ENCODE measurements at places on chromosomes 4 and X.
A peak's percentile ranks its signal among the peaks of the same experiment; 100 is the strongest.

- no peak for DNase-seq
Measured at GRCh38 chr4:170057866-170058265, 31.7 kb upstream of the MFAP3L start.

DNA sequence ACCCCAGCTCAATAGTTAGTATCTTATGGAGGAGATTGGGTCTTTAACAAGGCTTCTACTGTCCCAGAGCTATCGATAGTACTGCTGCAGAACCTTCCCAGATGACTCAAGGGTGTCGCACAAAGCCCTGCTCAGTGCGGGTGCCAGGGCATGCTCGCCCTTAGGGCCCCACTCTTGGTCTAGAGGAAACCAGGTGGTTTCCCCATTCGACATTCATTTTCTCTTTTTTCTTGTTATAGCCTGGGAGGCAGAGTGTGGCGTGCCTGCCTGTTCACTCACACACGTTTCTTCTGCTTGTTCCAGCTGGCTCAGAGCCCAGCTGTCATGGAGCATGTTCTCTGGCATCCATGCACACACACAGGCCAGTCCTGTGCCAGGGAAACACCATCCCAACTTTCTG lies 144.5 kb downstream of the SMIM20 start:
- DNase-seq = no peak

DNA sequence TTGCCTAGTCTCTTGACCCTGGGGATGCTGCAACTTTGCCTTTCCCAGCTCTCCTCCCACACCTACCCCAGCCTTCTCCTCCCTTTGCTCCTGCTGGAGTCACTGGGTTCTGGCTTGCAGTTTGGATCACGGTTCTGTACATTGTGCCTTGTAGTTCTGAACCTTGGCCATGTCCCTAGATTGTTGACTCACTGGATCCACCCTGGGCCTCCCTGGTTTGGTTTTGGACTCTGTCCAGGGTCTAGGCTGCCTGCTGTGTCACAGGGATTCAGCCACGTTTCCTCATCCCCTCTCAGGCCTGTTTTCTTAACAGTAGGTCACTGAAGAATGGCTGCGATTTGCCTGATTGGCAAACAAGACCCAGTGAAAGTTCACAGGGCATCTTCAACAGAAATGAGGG lies 11.5 kb upstream of the GABRE start:
- no peak for DNase-seq

DNA sequence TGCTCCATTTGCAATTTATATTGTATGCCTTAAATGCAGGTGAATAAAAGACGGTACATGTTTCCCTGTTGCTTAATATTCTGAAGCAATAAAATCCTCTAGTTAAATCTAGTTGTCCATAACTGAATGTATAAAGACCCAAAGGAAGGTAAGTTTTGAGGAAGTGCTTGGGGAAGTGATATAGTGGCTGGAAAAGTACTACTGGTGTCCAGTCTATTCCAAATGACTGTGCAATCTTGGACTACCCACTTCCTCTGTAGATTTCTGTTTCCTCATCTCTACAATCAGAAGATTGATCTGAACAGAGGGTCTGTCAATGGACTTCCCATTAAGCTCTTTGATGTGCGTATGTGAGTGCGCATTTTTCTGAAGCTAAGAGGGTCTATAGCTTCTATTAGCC lies 17.0 kb downstream of the SNCA start:
- DNase-seq = no peak

DNA sequence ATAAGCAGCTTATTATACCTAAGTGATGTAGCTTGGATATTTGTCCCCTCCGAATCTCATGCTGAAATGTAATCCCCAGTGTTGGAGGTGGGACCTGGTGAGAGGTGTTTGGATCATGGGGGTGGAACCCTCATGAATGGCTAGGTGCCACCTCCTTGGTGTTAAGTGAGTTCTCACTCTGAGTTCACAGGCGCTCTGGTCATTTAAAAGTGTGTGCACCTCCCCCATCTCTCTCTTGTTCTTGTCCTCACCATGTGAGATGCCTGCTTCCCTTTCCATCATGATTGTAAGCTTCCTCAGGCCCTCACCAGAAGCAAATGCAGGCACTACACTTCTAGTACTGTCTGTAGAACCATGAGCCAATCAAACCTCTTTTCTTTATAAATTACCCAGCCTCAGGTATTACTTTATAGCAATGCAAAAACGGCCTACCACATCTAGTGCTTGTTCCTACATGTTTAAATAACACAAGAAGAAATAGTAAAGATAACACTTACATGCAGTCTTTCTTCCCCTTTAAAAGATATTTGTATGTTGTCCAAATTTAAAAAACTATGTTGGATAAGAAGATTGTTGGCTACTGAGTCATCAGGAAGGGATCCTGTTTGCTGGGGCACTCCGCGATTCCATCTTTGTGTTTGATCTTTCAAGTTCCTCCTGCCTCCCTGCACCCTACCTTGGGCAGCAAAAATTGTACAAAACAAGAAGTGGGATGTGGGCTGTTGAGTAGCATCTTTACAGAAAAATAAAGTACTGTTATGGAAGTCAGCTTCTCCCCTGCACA lies 29.7 kb downstream of the PPP1R2C start:
- DNase-seq = no peak

DNA sequence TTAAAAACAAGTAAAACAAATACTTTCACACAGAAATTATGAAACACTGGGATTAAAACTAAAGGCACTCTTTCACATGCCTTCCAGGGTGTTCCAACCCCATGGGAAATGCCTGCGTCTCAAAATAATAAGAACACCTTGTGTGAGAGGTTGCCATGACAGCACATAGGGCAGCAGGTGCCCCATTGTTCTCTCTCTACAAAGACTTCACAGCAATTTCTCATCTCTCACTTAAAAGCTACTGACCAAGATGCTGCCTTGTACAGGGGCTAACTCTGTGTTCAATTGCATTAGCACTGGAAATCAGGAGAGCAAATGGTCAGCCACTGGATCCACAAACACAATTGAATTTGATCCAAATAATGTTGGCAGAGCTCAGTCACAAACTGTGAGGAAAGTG lies 102.5 kb upstream of the GALNTL6 start:
- DNase-seq = no peak

- peak; percentile 50 for DNase-seq
Measured at GRCh38 chrX:29617725-29618124, 597.6 kb upstream of the MAGEB2 start.

DNA sequence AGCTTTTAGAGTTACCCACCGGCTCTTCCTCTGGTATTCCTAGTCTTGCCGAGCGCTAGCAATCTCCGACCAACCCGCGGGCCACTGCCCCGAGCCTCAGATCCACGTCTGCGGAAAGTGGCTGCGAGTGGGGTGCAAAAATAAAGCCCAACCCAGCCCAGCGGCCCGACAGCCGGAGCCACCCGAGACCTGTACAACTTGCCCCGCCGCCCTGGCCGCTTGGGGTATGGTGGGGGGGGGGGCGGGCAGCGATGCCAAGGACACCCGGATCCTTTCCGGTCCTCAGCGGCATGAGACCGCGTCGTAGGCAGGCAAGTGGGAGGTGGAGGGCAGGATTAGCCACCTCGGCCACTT lies 1.6 kb downstream of the SLITRK4 start:
- peak; percentile 44 for DNase-seq

- peak; percentile 18 for DNase-seq
Measured at GRCh38 chr4:20773144-20773997, 73.1 kb downstream of the PACRGL start.

- DNase-seq = peak; percentile 92
Measured at GRCh38 chrX:54808109-54808604, 612 bp downstream of the MAGED2 start.

GRCh38 chrX:30570505-30570904 lies 7.1 kb downstream of the TASL start:
- DNase-seq = peak; percentile 16

- DNase-seq = no peak
Measured at GRCh38 chrX:120457766-120458180, 11.3 kb downstream of the LAMP2 start.

All from NCI-H524 (cell line).